ENCODE measurements at places on chromosomes 13 and 19. TPM values are rescaled to one million over a fixed set of nuclear protein-coding genes. Genes with fewer than 3 reads are reported as not detected.

DNA sequence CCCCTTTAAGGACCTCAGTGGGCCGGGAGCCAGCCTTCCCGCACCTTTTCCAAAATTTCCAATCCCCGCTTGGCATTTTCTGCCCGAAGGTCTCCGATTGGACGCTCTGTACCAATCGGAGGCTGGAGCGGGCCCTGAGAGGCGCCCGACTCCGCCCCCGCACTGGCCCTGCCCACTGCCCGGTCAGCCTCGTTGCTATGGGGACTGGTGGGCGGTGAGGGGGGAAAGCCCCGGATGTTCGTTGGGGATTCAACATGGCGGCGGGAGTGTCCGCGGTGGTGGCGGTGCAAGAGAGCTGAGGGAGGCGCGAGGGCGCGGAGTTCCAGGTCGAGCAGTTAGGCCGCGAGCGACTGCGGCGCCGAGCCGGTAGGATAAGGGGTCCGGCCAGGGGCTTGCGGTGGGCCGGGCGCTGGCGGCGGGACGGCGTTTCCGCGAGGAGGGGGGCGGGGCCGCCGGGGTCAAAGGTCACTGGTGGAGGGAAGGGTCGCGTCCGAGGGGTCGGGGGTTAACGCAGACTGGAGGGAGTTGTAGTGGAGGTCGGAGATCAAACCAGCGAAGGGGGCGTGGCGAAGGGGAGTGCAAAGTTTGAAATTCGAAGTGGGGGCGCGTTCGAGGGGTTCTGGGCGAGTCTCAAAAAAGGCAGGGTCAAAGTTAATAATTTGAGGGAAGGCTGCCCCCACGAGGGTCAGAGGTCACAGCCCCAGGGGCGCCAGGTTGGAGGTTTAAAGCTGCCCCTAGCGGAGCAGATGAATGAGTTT, at the start of gene PAK4:
Gene PAK4 (plus strand): TSS at position 233 of the 758 bp plus-strand sequence. CDS start 43,768 bp downstream, outside the sequence.
- peak; percentile 98 for DNase-seq

DNA sequence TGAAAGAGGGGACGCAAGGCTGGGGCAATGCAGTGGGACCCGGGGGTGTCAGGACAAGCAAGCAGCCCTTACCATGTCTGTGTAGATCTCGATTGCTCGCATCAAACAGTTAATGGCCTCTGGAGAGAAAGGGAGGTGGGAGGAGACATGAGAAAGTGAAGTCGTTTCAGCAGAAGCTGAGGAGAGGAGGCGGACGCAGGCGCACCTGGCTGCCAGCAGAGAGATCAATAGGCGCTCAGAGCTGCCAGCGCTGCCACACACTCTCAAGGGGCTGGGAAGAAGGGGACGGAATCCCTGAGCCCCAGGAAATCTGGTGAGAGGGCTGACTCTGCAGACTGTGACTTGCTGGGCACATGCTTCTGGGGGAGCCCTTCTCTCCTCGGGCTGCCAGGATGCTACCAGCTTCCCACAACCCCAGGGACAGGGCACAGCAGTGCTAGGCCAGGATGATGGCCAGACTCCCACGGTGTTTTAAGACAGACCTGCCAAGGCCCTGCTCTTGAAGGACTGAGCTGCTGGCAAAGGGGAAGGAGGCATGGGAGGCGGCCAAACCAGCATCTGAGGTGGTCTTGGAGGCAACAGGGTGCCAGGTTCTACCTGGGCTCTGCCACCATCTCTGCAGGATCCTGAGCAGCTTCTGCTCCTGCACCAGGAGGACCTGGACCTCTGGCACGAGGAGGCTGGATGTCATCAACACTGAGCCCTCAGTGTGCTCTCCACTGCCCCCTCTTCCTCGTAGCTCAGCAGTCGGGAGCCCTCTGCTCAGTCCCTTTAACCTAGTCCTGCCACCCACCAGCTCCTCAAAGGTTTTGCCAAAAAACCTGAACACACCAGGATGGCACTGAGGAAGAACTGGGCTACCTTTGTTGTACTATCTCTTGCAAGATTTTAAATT, 11.7 kb upstream of the KPTN start:
- DNase-seq, result no peak

DNA sequence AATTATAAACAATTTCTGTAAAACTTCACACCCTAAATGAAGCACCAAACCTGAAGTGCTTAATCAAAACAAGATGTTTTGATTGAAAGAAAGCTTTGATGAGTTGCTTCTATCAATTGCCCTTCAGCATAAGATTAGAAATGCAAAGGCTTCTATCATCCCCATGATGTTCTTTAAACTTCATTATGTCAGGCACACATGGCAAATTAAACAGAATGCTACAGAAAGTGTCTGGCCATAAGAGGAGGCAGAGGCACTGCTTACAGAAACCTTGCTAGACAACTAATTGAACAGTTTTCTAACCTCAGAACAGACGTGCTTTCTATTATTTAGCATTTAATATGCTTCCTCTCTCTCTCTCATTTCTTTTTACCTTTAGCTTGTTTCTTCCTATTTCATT, 228.1 kb downstream of the DCLK1 start:
- DNase-seq, result no peak

GRCh38 chr13:37143911-37144310, 38.4 kb upstream of the CSNK1A1L start:
- peak; percentile 56 for DNase-seq

DNA sequence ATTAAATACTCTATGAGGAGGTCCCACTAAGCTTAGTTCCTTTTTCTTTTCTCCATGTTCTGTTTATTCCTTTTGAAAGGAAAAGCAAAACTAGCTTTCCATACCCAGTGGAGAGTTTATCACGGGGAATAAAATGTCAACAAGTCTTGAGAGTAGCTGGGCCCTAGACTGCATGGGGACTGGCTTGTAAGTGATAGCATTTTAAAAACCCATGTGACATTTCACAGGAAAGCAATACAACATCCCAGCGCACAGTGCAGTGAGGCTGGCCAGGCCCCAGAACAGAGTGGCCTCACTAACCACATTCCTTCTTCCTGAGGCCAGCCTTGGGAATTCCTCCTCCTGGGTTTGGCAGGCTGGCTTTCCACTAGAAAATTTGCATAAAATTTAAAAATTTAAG, 149.8 kb downstream of the DLEU7 start:
- DNase-seq, result peak; percentile 77

- peak; percentile 65 for DNase-seq
These were observed 123.1 kb downstream of the ITGBL1 start for GRCh38 chr13:101575581-101575980.

GRCh38 chr19:45882652-45883585, 3.0 kb downstream of the IRF2BP1 start:
- no peak for DNase-seq

Gene HCST
- total RNA-seq, result not detected

DNA sequence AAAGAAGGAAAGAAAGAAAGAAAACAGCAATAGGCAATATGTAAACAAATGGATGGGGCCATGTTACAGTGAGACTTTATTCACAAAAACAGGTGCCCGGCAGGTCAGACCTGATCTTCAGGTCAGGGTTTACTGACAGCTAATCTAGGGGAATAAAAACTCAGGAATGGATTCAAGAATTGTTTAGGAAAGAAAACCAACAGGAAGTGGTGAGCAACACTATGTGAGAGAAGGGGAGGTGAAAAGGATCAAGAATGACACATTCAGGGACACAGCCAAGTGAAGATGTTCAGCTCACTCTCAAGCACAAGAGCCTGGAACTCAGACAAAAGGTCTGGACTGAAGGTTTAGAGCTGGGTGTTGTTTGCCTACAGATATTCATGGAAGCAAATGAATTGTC, 244.5 kb downstream of the EFNB2 start:
- peak; percentile 80 for DNase-seq

- DNase-seq, result no peak
These were observed 1272.1 kb upstream of the PCDH20 start for GRCh38 chr13:62687732-62688131.

GRCh38 chr19:45820413-45821102, 5.5 kb upstream of the RSPH6A start:
- DNase-seq, result no peak

Gene SPIB
- total RNA-seq, result not detected

GRCh38 chr13:99639126-99639525, 137.9 kb downstream of the TM9SF2 start:
- DNase-seq, result peak; percentile 7

Gene PNMA8B
- not detected for total RNA-seq

DNA sequence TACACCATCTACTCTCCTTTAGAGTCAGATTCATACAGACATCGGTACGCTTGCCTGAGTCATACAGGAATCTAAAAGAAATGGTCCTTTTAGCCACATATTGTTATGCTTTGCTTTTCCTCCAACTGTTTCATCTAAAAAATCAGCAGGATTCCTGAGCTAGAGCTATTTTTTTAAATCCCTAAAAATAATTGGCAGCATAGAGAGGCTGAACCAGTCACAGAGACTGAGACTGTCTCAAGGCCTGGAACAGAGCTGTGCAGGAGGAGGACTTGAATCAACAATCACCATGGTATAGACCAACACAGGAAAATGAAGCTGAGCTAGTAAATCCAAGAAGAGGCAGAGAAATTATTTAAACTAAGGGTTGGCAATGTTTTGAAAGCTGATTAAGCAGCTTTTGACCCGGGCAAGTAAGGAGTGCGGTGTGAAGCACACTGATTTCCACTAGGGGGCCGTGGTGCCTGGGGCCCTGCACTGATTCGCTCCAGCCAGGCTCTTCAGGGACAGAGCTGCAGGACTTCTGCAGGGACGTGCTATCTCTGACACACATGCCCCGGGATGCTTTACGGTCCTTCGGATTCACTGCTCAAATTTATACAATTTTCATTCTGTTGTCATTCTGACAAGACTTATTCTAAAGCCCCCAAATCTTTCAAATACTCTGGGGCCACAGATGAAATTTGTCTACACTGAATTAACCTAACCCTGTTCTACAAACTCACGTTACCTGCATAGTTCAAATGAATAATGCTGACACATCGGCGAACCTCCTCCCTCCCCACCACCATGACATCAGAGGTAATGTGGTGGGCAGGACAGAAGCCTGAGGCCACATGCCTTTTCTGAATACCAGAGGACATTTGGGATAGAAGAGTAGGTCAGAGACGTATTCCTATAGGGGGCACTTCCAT, 87.6 kb upstream of the SLC15A1 start:
- peak; percentile 42 for DNase-seq

GRCh38 chr13:108897955-108898354, 268.5 kb downstream of the MYO16 start:
- DNase-seq, result no peak

DNA sequence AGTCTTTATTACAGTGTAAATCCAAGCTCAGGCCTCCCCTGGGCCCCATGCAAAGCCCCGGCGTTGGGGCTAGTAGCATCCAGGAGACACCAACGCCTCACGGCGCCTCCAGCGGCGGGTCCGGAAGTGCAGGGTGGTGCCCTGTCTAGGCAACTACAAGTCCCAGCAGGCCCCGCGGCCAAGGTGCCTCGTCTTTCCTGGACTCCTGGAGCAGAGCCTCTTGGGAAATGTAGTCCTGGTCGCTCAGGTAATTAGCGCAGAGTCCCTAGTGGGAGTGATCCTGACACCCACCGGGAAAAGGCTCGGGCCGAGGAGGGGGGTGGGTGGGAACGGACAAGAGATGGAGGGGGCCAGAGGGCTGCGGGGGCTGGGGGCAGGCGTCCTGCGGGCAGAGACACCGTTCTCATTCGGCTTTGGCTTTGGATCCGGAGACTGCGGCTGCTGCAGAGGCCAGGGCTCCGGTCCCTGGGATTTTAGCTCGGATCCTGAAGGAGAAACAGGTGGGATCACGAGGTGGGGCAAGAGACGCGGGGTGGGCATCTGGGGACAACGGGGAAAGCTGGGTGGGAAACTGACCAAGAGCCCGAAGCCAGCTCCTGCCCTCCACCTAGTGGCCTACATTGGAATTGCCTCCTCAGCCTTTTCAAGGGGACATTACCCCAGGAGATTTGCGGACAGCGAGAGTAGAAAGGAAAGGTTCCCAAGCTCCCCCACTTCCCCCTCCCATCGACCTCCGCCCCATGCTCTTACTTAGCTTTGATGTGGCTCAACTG, 11.4 kb downstream of the RTN2 start:
- DNase-seq, result peak; percentile 95

DNA sequence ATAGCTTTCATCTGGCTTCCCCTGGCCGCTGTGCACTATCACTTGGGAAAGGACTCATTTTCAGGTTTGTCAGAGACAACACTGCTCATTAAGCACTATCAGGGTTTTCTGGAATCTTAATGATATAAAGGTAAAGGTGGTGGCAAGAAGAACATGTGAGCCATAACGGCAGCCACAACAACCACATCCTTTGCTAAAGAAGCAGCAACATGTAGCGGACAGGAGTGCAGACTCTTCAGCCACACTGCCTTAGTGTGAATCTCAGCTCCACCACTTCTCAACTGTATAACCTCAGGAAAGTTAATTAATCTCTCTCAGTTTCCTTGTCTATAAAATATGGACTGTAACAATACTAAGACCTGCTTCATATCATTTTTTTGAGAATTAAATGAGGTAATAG, 24.1 kb upstream of the MIR17HG start:
- DNase-seq, result no peak

Gene NXNL1
- not detected for total RNA-seq

Gene ELANE
- not detected for total RNA-seq

DNA sequence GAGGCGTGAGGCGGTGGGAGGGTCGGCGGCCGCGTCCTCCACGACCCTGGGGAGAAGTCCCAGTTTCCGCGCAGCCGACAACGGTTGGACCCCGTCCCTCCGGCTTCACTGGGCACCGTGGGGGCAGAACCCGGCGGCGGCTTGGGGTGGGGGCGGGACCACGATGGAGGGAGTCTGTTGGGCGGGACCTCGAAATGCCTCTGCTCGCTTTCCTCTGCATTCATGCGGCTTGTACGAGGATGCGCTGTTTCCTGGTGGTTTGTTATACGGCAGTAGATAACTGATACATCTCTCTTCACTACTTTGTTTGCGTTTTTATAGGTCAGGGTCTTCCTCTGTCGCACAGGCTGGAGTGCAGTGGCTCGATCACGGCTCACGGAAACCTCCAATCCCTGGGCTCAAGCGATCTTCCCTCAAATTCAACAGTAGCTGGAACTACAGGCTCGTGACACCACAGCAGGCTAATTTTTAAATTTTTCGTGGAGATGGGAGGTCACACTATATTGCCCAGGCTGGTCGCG, 24.6 kb upstream of the ZNF846 start:
- no peak for DNase-seq

Gene FBL
- total RNA-seq, result 191 TPM

DNA sequence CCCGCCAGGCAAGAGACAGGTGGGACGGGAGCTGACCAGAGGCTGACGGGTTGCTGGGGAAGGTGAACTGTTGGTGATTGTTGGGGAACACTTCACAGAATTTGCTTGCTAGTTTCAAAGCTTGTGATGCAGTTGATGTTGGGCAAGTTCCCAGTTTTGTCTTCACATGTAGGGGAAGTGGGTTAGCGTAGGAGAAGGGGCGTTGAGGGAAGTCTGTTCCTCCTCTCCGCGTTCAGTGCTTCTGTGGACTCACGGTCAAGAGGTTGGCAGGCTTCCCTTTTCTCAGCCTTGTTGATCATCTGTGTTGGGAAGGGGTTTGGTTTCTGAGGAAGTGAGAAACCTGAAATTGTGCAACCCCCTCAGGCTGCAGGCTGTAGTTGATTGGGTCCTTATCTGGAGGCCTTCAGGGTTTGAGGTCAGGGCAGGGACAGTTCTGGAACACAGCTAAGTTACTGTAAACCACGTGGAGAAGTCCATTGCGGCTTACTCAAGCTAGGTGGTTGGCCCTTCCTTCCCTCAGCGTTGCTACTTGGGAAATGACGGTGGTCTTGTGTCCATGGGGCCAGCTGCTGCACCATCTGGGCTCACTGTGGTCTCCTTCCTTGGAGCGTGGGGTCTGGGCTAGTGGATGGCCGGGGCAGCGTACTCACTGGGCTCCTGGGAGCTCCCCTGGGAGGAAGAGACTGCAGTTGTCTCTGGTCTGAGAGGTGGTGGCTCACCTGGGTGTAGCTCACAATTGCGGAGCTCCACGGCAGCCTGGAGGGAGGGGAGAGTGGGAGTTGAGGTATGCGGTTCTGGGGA, 7.5 kb downstream of the RPS9 start:
- DNase-seq, result peak; percentile 73
